ENCODE measurements at places on chromosomes 12 and 14.
A peak's percentile ranks its signal among the peaks of the same experiment; 100 is the strongest.

DNA sequence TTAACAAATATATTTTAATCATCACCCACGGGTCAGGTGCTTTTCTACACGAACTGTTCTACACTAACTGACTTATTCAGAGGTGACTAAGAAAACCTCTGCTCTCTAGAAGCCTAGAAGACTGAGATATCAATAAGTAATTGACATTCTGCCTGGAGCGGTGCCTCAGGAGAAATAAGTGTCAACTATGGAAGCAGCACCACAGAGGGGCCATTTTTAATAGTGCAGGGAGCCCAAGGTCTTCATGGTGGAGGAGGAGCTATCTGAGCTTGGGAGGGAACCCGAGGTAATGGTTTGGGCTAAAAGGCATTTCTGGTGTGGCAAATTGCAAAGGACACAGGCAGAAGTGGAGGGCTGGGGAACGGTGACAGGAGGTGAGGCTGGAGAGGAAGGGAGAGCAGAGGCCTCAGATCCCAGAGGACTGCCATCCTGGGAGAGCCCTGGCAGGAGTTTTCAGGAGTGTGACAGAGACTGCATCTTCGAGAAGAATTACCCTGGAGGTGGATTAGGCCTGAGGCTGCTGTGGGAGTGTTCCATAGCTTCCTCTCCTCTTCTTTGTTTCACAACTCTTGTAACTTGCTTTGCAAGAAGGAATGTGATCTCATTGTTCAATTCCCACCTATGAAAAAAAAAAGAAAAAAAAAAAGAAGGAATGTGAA, 123.1 kb downstream of the NPAS3 start:
- DNase-seq = no peak

GRCh38 chr14:68787092-68787992, 5.5 kb downstream of the ZFP36L1 start:
- no peak for DNase-seq

DNA sequence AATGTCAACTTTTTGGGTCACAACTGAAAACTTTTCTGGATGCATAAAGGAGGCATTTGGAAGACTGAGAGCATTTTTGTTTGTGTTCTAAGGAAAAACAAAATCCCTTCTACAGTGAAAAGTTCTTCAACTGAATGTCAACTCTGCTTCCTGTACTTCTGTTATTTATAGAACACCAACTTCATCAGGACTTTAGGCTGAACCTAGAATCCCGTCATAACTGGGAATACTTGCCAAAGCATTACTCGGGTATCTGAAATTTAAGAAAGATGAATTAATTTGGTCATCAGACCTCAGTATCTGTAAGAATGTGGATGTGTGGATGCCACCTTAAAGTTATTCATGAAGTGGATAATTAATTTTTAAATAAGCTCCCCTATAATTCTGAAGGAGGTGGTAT, 73.2 kb downstream of the FERMT2 start:
- DNase-seq = no peak

DNA sequence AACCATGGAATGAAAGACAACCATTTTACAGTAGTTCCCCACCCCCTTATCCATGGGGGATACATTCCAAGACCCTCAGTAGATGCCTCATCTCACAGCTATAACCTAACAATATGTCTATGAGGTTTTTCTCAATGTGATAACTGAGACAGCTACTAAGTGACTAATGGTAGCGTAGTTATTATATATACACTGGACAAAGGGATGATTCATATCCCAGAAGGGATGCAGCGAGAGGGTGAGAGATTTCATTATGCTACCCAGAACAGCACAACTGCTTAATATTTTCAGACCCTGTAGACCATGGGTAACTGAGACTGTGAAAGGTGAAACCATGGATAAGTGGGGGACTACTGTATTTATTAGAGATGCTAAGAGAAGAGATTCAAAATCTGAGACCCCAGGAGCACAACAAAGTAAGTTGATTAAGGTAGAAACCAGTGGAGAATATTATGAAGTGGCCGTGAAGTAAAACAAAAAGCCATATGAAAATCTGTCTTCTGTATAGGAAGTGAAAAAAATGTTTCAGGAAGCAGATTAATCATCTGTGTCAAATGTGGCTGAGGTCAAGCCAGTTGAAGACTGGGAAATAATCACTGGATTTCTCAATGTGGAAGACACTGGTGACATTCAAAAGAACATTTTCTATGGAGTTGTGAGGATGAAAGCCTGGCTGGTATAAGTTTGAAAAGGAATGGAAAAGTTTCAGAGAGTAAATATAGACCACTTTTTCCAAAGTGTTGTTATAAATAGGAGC, 77.2 kb downstream of the RPL10L start:
- no peak for DNase-seq

DNA sequence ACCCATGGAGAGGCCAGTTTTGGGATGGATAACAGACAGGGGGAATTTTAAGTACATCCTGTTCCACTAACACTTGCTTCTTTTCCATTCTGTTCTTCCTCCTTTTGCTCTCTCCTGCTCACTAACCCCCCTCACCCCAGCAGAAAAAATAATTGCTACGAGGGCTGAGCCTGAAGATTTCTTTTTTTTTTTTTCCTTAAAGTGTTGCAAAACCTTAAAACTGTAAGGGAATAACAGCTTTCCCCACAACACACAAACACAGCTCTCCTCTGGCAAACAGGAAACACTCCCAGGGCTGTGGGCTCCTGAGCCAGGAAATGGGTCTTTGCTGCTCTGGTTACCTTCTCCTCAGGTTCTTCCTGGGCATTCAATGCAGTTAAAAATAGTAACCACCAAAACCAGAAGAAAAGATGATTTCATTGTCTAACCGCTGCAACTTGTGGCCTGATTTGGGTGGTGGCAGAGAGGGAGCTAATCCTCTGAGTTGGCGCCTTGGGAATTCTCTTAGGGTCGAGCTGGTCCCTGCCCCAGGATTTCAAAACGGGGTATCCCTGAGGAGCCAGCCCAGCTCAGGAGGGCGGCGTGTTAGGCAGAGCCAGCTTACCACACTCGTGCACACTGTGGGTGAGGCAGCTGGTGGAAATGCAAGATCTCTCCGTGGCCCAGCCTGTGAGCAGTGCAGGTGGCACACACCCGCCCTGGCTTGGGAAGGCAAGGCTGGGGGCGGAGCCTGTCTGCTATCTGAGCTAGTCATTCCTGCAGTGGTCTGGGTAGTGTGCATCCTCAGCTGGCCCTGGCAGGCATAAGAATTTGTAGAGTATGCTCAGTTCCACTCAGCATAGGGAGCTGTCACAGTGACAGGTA, 17.1 kb upstream of the EMP1 start:
- DNase-seq = peak; percentile 52

GRCh38 chr12:111261911-111262676, 106.8 kb downstream of the PHETA1 start:
- no peak for DNase-seq

DNA sequence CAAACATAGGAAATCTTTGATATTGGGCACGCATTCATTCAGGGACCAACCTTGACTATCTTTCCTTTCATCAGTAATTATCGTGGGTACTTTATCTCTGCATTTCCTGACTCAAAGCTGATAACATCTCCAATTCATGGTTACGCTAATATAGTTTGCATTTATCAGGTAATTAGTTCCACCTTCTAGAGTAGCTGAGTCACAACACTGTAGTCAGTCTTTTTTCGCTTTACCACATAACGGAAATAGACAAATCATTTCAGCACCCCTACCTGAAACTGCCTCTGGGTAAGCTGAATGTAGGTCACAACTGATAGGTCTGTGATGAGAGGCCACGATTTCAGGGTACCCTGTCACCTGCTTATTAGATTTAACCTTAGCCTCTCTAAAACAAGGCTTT, 36.7 kb upstream of the IL22 start:
- DNase-seq = peak; percentile 48

GRCh38 chr12:12714276-12715021, 2.7 kb upstream of the CDKN1B start:
- DNase-seq = no peak

- no peak for DNase-seq
Observed at GRCh38 chr12:4435537-4435936, 10.1 kb downstream of the FGF6 start.

- no peak for DNase-seq
Observed at GRCh38 chr14:103552011-103552845, 10.2 kb downstream of the BAG5 start.
